Right renal pelvis (tissue), 4 donors: ENCODE measurements at places on chromosomes 2 and 18. TPM values are rescaled to one million over a fixed set of nuclear protein-coding genes. Genes with fewer than 3 reads are reported as not detected.

- no peak for DNase-seq
These were observed 7.7 kb upstream of the SERPINE2 start for GRCh38 chr2:224046752-224047151.

DNA sequence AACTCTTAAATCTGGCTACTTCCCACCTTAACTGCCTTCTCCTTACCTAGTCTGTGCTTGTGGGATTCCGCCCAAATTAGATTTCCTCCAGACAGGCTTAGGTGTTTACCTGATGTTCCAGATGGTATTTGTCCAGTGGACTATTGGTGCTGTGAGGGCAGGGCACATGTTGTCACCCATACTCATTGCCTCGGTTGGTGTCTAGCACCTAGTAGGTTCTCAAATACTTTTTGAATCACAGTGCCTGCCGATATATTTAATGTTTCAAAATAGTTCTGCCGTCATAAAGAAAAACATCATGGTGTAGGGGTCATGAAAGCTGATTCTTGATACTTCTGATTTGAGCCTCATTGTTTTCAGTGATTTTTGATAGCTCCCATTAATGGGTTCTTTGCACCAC lies 1.1 kb downstream of the SEPTIN2 start:
- no peak for DNase-seq

GRCh38 chr18:54004828-54005227 lies 219.6 kb downstream of the MBD2 start:
- DNase-seq, result no peak

GRCh38 chr2:134217924-134218323 lies 35.9 kb upstream of the MGAT5 start:
- DNase-seq, result no peak

DNA sequence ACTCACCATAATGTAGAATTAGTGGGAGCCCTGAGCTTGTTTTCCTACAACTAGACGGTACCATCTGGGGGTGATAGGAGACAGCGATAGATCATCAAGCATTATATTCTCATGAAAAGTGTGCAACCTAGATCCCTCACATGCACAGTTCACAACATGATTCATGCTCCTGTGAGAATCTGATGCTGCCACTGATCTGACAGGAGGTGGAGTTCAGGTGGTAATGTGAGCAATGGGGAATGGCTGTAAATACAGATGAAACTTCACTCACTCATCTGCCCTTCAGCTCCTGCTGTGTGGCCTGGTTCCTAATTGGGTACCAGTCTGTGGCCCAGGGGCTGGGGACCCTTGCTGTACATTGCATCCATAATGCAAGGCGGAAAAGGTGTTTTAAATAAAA lies 60.7 kb downstream of the USP34 start:
- DNase-seq, result no peak

GRCh38 chr2:45018023-45018422 lies 8.8 kb upstream of the SIX2 start:
- DNase-seq, result no peak

The PLEKHB2 gene
- polyA plus RNA-seq, result 88.7 TPM

The CCBE1 gene
- polyA plus RNA-seq, result 41.4 TPM

The UCN gene
- 1.1 TPM for polyA plus RNA-seq
